Activated naive CD4-positive, alpha-beta T cell (primary cell): ENCODE measurements at places on chromosomes 1 and 21.
A peak's percentile ranks its signal among the peaks of the same experiment; 100 is the strongest.

GRCh38 chr1:193356249-193356648 is 169.8 kb upstream of the B3GALT2 start:
- no peak for DNase-seq

- no peak for DNase-seq
These were observed 102.6 kb upstream of the RRP15 start for GRCh38 chr1:218182455-218182854.

DNA sequence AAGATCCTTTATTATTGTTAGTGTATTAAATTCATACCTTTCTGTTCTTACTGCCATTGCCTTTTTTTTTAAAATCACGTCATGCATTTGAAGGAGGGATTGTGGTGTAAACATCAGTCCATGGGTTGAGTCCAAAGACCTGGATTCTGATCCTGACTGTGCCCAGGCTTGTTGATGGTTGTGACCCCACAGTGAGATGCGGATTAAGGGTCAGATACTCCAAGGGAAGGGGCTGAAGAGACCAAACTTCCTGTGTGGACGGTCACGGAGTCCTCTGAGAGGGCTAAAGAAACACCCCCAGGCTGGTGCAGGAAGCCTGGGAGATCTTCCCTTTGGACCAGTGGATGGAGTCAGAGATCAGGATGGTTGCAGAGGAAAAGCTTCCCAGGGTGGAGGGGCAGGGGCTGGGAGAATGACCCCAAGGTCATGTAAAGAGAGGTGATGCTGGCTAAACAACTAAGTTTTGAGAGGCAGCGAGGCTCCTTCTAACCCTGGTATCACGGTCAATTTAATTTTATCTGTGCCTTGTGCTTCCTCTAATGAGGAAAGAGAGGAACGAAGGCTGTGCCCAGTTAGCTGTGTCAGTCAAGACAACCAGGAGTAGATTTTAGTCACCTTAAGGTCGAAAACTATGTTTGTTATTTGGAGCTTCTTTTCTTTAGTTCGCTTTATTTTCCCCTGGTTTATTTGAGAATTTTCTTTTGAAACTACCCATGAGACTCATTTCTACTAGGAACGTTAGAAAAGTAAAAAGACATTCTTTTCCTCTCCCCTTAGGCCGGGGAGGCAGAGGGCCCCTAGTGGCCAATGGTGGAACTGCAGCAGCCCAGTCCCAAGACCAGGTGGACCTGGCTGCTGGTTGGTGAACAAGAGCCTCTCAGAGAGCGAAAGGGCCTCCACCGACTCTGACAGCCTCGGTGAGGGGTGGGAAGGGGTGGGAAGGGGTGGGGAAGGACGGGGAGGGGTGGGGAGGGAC is 8.7 kb upstream of the GPR161 start:
- peak; percentile 84 for DNase-seq

DNA sequence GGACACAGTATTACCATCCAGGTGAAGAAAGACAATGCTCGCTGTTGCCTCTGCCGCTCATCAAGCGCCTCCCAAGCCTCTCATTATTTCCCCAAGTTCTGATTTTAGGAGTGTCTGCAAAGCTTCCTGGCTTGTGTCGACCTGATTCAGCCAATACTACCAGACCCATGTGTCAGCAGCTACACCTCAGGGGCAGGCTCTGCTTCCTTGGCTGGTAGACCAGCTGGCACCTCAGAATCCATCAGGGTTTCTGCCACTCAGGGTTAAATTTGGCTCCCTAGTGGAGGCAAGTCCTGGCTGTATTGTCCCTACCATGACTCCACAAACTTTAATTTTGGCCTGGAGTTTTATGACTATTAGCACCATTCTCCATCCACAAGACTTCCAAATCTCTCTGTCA is 35.4 kb downstream of the SUSD4 start:
- no peak for DNase-seq

DNA sequence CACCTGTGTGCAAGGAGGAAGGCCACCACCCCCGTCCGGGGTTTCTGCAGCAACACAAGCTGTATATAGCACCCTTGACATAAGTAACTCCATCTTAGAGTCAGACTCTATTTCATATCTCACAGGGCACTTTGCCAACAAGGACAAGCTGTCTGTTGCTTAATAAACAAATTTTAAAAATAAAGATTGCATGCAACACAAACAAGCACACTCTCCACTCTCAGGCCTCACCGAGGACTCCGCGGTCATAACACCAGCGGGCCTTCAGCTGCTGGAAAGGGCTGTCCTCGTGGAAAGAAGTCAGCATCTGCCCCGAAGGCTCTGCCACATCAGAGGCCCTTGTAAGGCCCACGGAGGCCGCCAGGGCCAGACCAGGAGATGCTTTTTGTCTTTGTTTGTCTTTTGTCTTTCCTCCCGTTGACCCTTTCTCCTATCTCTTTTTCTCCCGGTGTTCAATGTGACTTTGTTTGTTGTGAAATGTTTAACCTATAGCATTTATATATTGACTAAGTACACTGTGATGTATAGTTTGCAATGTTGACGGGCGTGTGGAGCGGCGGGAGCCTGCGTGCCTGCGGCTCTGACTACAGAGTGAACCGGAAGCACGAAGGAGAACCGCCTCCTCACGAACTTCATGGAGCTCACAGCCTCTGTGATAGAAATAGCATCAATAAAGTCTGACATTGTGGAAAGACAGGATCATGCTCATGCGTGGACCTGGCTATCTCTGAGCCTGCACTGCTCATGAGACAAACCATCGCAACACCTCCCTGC is 24.1 kb downstream of the MEGF6 start:
- no peak for DNase-seq

DNA sequence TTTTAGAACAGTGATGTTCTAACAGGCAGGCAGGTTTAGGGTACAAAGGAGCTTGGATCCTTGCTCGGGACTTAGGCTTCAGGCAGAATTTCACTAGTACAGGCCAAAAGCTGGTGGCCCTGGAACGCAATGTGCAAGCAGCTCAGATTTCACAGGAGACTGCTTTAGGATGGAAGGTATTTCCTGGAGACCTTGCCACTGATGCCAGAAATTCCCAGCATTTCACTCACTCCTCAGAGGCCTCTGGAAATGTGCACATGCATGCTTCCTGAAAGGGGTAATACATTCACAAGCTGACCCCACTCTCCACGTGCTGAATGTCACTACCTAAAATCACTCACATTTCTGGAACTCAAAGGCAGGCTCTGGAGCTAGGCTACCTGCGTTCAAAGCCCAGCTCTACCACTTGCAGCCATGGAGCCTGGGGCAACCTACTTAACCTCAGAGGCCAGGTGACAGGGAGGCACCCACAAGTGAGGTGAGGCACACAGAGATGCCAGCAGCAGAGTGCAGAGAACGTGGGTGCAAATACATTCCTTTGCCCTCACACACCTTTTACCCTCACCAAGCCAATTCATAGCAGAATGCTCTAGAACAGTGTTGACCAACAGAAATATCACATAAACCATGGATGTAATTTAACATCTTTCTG is 56.5 kb downstream of the CDC7 start:
- no peak for DNase-seq

DNA sequence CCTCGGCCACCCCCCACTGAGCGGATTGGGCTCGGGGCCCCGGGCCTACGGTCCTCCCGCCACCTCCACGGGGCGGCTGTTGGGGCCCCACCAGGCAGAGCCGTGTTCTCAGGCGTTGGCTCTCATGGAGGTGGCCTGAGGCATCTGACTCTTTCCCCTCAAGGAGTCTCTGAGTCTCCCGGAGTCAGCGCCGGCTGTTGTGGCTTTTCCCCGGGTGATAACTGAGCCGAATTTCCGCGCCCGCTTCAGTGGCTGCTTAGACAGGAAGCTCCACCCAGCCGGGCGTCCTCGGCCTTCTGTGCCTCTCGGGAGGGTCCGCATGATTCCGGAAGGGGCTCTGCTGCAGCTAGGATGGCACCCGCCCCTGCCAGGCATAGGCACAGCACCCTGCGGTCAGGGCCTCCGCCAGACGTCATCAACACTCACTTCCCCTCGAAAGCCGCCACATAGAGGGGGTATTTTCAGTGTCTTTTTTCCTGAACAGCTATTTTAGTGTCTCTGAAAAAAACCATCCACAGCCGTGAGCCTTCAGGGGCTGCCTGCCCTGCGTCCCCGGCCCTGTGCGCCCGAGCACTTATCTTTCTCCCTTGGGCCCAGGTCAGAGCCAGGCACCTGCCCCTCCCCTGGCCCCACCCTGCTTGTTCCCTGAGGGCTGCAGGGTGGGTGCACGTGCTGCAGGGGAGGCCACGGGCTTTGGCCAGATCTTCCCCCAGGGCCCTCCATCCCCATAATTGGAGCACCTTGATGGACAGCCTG is 72.9 kb downstream of the SKI start:
- peak; percentile 52 for DNase-seq

- no peak for DNase-seq
These were observed 4.9 kb downstream of the TRIM17 start for GRCh38 chr1:228411548-228412430.

DNA sequence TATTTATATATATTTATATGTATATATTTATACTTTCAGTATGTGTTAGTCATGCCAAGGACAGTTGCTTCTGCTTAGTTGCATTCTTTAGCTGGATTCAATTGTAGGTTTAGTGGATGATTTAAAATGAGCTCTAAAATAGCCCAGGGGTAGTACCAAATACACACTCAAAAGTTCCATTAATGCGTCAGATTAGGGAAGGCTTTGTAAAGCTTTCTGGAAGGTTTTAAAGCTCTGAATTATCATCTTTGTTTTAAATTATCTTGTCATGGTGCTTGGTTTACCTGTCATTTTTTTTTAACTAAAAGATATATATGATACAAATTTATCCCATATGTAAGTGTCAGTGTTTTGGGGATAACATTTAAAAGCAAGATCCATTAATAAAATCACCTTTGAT is 242.7 kb upstream of the ADAMTS5 start:
- no peak for DNase-seq

- no peak for DNase-seq
These were observed 14.0 kb upstream of the PABPC4 start for GRCh38 chr1:39590546-39590945.

DNA sequence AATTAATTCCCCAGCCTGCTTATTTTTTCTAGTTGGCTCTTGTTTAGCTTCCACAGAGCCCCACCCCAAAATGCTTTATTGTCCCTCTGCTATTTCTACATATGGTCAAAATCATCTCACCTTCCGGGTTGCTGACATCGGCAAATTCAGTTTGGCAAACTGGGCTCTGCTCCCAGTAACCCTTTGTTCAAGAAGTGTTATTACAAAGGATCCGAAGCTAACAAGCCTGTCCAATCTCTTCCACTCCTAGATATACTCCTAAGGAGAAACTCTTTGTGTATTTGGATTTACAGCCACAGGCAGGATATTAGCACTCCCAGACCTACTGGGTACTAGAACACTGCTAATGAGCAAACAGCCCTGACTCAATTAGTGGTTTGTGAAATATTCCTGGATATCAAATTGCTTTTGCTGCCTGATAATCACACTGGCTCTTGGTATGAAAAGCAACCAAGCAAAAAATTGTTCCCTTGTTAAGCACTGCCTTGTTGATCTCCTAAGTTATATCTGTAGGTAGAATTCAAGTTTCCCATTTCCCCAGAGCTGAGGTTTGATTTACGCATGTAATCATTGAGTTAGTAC is 4.0 kb downstream of the JUN start:
- no peak for DNase-seq

DNA sequence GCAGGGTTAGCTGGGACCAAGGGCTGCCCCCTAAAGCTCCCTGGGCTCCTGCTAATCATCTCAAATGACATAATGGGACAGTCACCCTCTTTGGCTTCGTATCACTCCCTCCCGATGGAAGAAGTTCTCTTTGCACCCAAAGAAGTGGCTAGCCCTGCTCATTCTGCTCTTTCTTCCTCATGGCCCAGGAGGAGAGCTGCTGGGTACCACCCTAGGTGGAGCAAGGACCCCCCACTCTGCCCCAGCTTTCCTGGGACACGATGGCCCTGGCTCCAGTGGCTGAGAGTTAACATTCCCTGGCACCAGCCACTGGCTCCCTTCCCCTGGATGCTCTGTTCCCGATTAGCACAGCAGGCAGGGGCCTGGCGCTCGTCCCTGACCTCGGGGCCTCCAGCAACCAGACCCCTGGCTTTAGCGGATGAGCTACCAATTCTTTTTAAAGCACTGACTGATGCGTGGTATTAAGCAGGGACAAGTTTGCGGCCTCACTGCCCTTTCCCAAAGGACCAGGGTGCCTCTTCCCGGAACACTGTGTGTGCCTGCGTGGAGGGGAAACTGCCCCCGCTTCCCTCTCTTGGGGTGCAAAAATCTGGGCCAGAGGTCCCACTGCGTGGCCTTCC is 1.2 kb downstream of the MYOM3 start:
- no peak for DNase-seq

GRCh38 chr1:230391776-230392535 is 34.2 kb downstream of the PGBD5 start:
- no peak for DNase-seq

DNA sequence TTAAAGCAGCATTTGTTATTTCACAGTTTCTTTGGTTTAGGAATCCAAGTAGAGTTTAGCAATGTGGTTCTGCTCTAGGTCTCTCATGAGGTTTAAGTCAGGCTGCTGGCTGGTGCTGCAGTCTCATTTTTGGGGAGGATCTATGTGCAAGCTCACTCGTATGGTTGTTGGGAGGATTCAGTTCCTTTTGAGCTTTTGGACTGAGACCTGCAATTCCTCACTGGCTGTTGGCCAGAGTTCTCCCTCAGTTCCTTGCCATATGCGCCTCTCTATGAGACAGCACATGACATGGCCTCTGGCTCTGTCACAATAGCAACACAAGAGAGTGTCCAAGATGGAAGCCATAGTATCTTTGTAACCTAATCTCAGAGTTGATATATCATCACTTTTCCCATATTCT is 91.0 kb downstream of the OLFML2B start:
- no peak for DNase-seq

DNA sequence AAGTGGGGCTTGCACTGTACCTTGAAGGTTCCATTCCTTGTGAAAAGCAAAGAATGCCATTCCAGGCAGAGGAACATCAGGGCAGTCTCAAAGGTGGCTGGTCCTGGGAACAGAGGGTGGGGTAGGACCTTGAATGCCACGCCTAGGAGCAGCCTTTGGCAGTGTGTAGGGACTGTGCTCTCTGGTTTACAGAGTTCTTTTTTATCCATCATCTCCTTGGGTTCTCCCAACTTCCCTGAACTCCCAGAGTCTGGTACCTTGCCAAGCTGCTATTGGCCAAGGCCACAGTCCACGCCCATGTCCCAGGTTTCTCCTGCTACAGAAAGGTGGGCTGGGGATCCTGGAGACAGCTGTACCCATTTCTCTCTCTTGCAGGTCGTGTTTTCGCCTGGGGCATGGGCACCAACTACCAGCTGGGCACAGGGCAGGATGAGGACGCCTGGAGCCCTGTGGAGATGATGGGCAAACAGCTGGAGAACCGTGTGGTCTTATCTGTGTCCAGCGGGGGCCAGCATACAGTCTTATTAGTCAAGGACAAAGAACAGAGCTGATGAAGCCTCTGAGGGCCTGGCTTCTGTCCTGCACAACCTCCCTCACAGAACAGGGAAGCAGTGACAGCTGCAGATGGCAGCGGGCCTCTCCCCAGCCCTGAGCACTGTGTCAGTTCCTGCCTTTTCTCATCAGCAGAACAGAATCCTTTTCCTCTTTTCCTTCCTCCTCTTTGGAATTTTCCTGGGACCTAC is 15.3 kb upstream of the TRNAU1AP start:
- no peak for DNase-seq

GRCh38 chr1:103275725-103276124 is 167.4 kb upstream of the COL11A1 start:
- no peak for DNase-seq

GRCh38 chr1:157028674-157029073 is 16.9 kb downstream of the ARHGEF11 start:
- no peak for DNase-seq
